ENCODE measurements at places on chromosomes 3 and 15. TPM values are rescaled to one million over a fixed set of nuclear protein-coding genes. Genes with fewer than 3 reads are reported as not detected.

CLCN2 gene
- 11.9 TPM for polyA plus RNA-seq

DNA sequence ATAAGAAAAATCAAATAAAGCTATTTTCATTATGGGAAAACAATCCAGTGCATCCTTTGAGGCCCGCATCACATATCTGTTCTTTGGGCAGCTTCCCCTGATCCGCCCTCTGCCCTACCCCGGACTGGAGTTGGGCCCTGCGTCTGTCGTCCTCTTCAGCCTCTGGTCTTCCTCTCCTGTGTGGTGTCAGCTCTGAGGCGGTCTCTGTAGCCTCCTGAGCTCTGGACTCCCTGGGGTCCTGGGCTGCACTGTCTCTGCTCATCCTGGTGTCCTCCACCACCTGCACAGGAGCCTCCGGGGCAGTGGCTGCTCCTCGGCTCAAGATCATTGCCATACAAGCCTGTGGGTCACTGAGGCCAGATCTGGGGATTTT is 7.4 kb upstream of the SNX22 start:
- no peak for DNase-seq

DNA sequence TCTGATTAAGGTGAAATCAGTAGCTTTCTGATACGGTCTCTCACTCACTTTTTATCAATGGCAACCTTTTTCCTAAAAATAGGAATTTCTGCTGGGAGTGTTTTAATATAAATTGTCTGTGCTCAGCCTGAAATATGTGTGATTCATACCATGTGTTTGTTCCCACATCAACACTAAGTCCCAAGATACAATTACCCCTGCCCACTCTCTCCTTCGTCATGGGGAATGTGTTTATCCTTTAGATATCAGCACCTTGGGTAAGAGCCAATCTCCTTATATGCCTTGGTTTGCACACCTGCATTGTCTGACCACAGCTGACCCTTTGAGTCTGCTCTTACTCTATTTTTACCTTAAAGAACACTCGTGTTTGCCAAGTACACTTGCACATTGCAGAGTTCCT is 356.4 kb downstream of the LPP start:
- peak; percentile 19 for DNase-seq

ASB14 gene
- polyA plus RNA-seq: 0.19 TPM

CYP1A2 gene
- polyA plus RNA-seq: 0.17 TPM

DNA sequence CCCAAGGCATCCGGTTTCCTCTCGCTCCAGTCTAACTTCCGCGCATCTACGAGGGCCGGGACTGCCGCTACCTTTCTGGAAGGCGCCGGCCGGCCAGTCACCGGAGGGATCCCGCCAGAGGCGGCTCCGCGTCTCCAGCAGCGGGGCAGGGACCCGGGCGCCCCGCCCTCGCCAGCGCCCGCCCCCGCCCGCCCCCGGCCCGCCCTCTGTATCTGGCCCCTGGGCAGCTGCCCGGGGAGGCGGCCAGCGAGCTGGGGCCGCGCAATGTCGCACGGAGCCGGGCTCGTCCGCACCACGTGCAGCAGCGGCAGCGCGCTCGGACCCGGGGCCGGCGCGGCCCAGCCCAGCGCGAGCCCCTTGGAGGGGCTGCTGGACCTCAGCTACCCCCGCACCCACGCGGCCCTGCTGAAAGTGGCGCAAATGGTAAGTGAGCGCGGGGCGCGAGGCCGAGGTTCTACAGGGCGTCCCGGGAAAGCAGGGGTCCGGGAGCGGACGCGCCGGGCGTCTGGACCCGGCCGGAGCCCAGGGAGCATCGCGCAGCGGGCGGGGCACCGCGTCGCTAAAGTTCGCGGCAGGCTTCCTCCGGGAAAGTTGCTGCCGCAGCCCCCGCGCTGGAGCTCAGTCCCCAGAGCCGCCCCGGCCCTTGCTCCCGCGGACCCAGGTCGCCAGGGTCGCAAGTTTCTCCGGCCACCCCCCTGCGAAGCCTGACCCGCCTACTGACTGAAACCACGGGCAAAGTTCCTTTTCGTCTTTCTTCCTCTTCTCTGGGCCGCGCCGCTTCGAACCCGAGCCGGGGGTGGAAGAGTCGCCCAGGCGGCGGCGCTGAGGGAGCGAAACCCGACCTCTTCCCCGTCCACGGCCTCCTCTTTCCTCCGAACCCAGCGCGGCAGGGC is at the start of gene CMTM7:
TSS of gene CMTM7 (plus strand) at position 211 of the 893 bp plus-strand sequence. CDS start at position 265, 54 bp downstream.
- peak; percentile 81 for DNase-seq

DNA sequence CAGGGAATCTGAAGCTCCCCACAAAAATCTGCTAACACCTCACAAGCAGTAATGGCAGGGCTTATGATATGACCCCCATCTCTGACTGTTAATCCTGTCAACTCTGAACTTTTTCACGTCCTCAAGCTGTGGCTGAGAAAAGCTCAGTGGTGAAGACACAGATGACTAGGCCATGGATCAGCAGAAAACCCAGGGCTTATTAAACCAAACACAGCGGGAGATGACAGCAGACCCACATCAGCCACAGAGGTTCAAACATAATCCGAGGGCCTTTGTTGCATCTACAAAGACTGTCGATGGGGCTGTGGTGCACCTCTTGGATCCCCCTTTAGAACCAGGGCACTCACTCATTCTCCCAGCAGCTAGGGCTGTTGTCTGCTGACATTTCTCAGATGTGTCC is 50.4 kb downstream of the GLB1 start:
- no peak for DNase-seq

- peak; percentile 10 for DNase-seq
Observed at GRCh38 chr15:77312523-77312922, 107.4 kb downstream of the PEAK1 start.

DNA sequence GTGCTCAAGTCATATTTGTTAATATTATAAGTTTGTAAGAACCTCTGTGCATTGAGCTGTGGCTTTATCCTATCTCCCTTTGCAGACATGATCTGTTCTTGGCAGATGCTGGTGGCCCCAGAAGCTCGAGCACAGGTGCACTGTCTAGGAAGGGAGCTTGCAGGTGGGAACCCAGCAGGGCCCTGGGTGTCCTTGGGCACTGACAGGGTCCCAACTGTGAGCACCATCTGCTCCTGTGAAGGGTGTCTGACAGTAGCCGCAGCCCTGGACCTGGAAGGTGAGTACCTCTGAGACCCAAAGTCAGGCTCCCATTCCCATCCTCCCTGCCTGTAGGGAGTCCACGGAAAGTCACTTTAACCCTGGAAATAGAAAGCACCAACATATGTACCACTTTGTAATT is 2.4 kb upstream of the REC114 start:
- DNase-seq: no peak

CHRM5 gene
- polyA plus RNA-seq: not detected

GRCh38 chr3:98731720-98732285 is 31.3 kb upstream of the ST3GAL6 start:
- peak; percentile 26 for DNase-seq

DNA sequence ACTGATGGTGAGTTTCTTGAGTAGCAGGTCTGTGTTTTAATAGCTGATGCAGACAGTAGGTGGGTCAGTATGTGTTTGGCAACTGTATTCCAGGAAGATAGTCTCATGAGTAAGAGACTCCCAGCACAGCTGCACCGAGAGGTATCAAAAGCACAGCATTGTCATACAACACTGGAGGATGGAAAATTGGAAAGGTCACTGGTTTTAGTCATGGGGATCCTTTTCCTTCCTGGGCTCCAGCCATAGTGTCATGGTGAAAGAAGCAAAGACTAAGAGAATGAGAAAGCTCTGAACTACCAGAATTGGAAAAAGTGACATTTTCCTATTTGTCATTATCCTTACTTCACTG is 61.5 kb downstream of the P3H2 start:
- no peak for DNase-seq

LARP6 gene
- 50.0 TPM for polyA plus RNA-seq

RBSN gene
- polyA plus RNA-seq: 21.2 TPM

DNA sequence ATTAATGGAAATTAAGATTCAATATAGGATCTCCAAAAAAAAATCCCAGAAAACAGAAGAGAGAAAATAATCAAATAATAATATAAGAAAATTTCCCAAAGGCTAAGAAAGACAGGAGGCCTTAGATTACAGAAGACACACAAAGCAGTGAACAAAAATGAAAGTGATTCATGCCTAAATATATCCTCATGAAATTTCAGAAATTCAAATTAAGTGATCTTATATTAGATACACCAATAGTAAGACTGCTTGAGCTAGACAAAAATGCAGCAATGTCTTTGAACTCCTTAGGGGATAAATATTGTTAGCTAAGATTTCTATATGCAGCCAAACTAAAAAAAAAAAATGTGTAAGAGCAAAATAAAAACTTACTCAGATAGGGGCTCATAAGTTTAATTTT is 44.6 kb upstream of the ARPP21 start:
- no peak for DNase-seq

MYO1E gene
- 129 TPM for polyA plus RNA-seq

DNA sequence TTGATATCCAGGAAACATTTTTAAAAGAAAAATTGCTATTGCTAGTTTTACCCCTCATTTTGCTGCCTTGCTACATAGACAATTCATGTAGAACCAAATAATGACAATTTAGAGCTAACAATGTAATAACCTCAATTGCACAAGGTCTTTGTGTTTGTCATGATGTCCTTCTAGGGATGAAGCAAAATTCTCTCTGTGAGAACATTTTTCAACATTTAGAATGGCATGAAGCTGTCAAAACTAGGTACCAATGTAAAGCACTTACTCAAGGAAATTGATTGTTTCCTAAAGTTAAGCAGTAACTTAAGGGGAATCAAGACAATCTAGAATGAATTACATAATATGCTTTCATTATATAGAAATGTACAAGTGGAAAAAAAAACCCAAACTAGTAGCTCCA is 7.9 kb upstream of the FGF7 start:
- DNase-seq: no peak

RLBP1 gene
- not detected for polyA plus RNA-seq

GRCh38 chr3:195005759-195006510 is 265.0 kb downstream of the XXYLT1 start:
- no peak for DNase-seq

DNA sequence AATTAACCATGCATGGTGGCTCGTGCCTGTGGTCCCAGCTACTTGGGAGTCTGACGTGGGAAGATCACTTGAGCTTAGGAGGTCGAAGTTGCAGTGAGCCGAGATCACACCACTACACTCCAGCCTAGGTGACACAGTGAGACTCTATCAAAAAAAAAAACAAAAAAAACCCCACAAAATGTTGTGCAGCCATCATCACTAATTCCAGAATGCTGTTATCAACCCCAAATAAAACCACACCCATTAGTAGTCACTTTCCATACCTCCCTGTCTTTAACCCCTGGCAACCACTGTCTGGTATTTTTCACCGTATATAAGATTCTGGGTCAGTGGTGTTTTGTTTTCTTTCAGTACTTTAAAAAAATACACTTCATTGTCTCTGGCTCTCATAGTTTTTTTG is 16.6 kb downstream of the HMCES start:
- no peak for DNase-seq

- DNase-seq: no peak
Observed at GRCh38 chr15:75867449-75867848, 24.2 kb downstream of the UBE2Q2 start.

CLPX gene
- polyA plus RNA-seq: 33.8 TPM

SPPL2A gene
- 111 TPM for polyA plus RNA-seq

GRCh38 chr3:196341137-196341536 is 2.9 kb upstream of the TM4SF19 start:
- DNase-seq: no peak

DNA sequence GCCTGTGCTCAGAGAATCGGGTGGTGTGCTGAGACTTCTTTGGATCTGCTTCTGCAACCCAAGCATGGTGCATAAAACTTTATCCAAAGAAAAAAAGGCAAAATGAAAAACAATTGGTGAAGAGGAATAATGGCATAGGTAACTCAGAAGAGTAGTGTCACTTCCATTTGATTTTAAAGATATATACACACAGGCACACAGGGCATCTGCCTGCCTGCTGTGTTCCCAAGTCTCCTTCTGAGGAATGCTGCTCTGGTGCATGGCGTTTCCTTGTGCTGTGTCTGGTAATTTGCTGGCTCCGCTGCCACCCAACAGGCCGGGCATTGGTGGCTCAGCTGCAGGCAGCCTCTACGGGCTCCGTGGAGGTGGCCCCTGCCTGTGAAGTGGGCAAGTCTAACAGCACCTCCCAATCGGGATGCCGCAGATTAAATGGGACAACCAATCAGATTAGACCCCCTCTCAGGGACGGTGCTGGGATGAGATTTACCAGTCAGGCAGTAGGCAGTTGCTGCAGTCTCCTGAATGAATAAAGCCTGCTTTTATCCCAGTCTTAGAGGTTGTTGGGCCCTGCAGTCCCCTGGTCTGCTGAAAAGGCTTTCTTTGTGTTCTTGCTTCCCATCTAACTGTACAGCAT is 253.7 kb upstream of the RASGRP1 start:
- DNase-seq: no peak

DNA sequence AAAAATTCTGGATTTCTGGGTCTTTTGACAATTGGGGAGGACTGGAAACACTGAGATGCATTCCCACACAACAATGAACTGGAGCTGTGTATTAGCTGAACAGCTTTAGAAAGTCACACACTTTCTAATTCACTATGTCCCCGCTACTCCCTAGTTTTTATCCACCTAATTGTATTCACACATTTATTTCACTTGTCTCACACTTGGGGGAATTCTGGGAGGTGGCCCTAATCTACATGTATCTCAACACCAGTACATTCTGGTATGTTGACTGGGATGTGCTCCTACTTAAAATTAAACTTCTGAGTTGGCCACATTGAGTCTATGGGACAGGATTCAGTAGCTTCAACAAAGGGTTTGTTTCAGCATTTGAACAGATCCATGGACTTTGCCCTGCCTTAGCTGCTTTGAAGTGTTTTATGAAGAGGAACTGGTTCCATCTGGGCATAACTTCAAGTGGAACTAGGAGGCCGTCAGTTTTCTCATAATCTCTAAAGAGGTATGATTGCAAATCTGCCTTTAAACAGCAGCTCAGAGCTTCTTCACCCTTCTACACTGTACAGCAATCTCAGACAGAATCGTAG is 106.5 kb upstream of the CMC1 start:
- peak; percentile 44 for DNase-seq

DNA sequence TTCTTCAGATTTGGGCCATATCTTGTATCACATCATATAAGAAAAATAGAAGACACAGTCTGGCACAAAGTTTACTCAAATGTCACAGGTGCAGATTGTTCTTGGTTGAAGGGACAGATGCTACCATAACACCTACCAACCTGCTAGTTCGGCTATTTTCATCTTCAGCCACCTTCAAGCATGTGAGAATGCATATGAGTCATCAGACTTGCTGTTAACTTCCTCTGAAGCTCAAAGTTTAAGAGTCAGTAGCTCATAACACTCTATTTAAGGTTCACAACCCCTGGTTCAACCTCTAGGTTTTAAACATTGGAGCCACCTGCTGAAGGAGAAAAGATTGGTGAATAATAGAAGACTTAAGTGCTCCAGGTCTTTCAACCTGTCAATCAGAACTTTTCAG is 522.8 kb downstream of the NLGN1 start:
- DNase-seq: peak; percentile 26

DUOXA2 gene
- 40.1 TPM for polyA plus RNA-seq
